ENCODE measurements at places on chromosomes 4 and X.

DNA sequence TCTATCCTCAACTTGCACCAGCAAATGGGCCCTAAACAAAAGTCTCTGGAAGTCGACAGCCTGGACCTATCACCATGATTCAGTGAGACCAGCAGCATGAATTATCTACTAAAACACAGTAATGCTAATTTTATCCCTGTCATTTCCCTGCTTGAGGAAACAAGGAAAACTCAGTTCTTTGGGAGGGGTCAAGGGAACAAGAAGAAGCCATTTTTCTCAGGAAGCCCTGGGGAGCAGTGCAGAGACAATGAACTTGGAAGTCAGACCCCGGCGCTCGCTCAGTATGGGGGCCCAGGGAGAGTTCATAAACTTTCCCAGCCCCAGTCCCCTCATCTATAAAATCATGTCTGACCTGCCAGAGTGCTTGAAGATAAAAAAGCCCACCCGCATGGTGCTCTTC lies 50.4 kb downstream of the DCTD start:
- DNase-seq = no peak

- DNase-seq = no peak
Measured at GRCh38 chr4:139978692-139979091, 175.3 kb downstream of the MAML3 start.

- no peak for DNase-seq
Measured at GRCh38 chr4:181108237-181108636, 1135.0 kb upstream of the TENM3 start.

DNA sequence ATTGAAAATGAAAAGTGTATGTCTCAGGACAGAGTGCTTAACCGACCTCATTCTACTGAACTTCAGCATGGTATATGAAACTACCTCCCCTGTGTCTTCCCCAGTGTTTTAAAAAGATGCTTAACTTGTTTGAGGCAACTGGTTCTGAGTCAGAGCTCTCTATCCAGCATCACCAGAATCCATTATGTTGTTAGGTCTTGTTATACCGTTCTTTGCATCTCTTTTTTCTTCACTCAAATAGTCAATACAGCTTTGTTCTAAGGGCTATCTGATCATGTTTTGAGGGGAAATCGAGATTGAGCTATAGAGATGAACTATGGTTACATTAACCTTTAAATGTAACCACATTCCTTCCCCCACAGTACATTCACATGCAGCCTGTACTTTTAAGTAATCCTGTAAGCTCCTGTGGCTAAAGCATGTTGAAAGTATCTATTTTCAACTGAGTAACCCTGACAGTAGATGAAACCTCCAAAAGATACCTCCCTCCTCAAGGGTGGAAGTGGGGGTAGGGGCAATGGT lies 514.4 kb downstream of the RPA4 start:
- no peak for DNase-seq

- DNase-seq = no peak
Measured at GRCh38 chr4:156442912-156443311, 489.2 kb upstream of the CTSO start.

DNA sequence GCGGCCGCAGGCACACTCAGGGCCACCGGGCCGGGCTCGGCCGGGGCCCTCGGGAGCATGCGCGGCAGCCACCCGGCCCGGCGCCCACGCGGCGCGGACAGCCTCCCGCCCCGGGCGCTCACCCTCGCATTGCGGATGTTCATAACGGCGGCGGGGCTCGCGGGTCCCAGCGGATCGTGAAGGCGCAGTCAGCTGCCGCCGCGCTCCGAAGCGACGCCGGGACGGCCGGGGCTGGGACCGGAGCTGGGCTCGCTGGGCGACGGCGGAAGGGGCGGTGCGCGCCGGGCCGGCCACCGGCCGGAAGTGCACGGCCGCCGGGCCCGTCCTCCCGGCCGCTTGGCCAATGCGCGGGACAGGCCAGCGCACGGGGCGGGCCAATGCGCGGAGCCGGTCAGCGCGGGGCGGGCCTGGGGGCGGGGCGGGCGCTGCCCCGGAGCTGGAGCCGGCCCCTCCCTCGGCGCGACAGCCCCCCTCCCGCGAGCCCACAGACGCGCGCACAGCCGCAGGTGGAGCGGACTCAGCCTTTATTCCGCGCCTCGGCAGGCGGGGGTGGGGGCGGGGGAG lies at the start of gene NAA10:
NAA10 (minus strand) TSS at position 276 of the 564 bp plus-strand sequence; CDS start at position 143, 133 bp downstream.
- DNase-seq = no peak

Measured in type B pancreatic cell (in vitro differentiated cells).